ENCODE measurements at places on chromosomes 16 and 17. TPM values are rescaled to one million over a fixed set of nuclear protein-coding genes. Genes with fewer than 3 reads are reported as not detected.

DNA sequence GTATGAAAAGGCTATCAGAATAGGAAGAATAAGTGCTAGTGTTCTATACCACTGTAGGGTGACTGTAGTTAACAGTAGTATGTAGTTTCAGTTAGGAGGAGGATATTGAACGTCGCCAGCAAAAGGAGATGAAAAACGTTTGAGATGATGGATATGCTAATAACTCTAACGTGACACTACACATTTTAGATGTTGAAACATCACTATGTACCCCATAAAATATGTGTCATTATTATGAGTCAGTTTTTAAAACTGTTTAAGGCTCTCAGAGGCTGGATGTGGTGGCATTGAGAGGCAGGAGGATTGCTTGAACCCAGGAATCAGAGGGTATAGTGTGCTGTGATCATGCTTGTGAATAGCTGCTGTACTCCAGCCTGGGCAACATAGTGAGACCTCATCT lies 31.8 kb downstream of the UBN1 start:
- DNase-seq: no peak
- no peak overlapping the region for H3K27ac ChIP-seq
- H3K4me1 ChIP-seq: no peaks in the 10 kb centered on the region
- no peak overlapping the region for H3K4me3 ChIP-seq
- H3K36me3 ChIP-seq: peaks cover 45% of the 10 kb centered on the region

GRCh38 chr16:19499006-19499405 lies 22.9 kb downstream of the GDE1 start:
- no peak overlapping the region for H3K27ac ChIP-seq
- H3K4me1 ChIP-seq: peaks cover 2% of the 10 kb centered on the region
- no peaks in the 10 kb centered on the region for H3K27me3 ChIP-seq
- DNase-seq: no peak

- peaks cover 24% of the 10 kb centered on the region for H3K36me3 ChIP-seq
- H3K4me1 ChIP-seq: peaks cover 63% of the 10 kb centered on the region
- H3K27ac ChIP-seq: peak overlapping the region; percentile 76
- no peaks in the 10 kb centered on the region for H3K27me3 ChIP-seq
Measured at GRCh38 chr17:35062308-35062707, 1.2 kb downstream of the RFFL start.

DNA sequence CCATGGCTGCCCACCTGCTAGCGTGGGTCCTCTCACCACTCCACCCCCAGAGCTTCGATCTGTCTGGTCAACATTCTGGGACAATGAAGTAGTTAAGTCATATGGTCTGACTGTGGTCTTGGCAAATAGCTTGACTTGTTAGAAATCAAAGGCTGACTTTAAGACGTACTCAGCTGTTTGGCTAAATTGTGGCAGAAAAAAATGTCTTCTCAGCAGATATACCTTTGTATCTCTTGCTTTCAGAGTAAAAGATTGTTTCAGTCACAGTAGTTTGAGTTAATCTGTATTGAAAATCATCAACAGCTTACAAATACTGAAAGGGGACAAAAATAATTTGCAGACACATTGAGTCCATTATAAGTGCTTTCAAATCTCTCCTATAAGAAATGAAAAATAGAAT lies 2.1 kb upstream of the ZNF267 start:
- peaks cover 51% of the 10 kb centered on the region for H3K4me1 ChIP-seq
- peaks cover 28% of the 10 kb centered on the region for H3K36me3 ChIP-seq
- peak overlapping the region; percentile 18 for H3K27ac ChIP-seq
- no peak overlapping the region for H3K4me3 ChIP-seq
- no peak for DNase-seq

DNA sequence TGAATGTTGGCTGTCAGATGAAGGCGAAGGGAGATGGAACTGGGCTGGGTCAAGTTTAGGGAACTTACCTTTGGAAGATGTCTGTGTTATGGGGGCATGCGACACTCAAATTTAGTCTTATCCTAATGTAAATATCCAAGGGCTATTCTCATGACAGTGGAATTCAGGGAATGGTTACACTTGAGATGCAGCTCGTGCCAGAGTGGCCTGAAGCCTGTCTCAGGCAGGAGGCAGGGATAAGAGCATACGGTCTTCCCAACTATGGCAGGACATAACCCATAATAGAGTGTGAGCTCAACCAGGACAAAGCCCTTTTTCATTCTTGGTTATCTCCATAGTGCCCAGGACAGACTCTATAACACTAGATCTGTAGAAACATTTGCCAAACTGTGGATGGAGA lies 393.3 kb upstream of the CDH11 start:
- H3K27me3 ChIP-seq: no peaks in the 10 kb centered on the region
- DNase-seq: no peak
- H3K4me3 ChIP-seq: no peak overlapping the region
- no peaks in the 10 kb centered on the region for H3K4me1 ChIP-seq
- no peak overlapping the region for H3K27ac ChIP-seq

GRCh38 chr16:84563786-84564420 lies 54.0 kb downstream of the COTL1 start:
- H3K27me3 ChIP-seq: no peaks in the 10 kb centered on the region
- no peak for DNase-seq
- no peak overlapping the region for H3K4me3 ChIP-seq
- H3K27ac ChIP-seq: no peak overlapping the region
- H3K36me3 ChIP-seq: peaks cover 47% of the 10 kb centered on the region
- H3K4me1 ChIP-seq: peaks cover 8% of the 10 kb centered on the region

GRCh38 chr16:27033281-27033979 lies 33.3 kb upstream of the C16orf82 start:
- H3K27ac ChIP-seq: no peak overlapping the region
- peaks cover 4% of the 10 kb centered on the region for H3K27me3 ChIP-seq
- H3K36me3 ChIP-seq: no peaks in the 10 kb centered on the region
- no peaks in the 10 kb centered on the region for H3K4me1 ChIP-seq
- DNase-seq: no peak

Gene NLRC3
- total RNA-seq: 25.9 TPM

Gene TUBB3
- 0.99 TPM for total RNA-seq

Gene CNGB1
- not detected for total RNA-seq

Gene EMC6
- 55.4 TPM for total RNA-seq

Gene SCARF1
- 3.2 TPM for total RNA-seq

Gene RNF112
- total RNA-seq: 0.86 TPM
